Activated T-cell treated with anti-CD3 and anti-CD28 coated beads, Interleukin-2, amount 50 U/mL, for 72 hours (primary cell): ENCODE measurements at places on chromosomes 4 and X. TPM values are rescaled to one million over a fixed set of nuclear protein-coding genes. Genes with fewer than 3 reads are reported as not detected.

FHIP1A gene
- 0.53 TPM for total RNA-seq

TIMM17B gene
- 73.6 TPM for total RNA-seq

PJA1 gene
- total RNA-seq, result 27.4 TPM

PDGFRA gene
- not detected for total RNA-seq

GPM6B gene
- not detected for total RNA-seq

XAGE1A gene
- not detected for total RNA-seq

PFKFB1 gene
- 1.6 TPM for total RNA-seq

HSFX1 gene
- 1.00 TPM for total RNA-seq

TMEM47 gene
- total RNA-seq, result not detected

TMPRSS11B gene
- not detected for total RNA-seq

VCX3A gene
- total RNA-seq, result not detected

TMEM33 gene
- 37.4 TPM for total RNA-seq

CXCL1 gene
- not detected for total RNA-seq

CITED1 gene
- total RNA-seq, result not detected

SORCS2 gene
- 0.07 TPM for total RNA-seq

DNA sequence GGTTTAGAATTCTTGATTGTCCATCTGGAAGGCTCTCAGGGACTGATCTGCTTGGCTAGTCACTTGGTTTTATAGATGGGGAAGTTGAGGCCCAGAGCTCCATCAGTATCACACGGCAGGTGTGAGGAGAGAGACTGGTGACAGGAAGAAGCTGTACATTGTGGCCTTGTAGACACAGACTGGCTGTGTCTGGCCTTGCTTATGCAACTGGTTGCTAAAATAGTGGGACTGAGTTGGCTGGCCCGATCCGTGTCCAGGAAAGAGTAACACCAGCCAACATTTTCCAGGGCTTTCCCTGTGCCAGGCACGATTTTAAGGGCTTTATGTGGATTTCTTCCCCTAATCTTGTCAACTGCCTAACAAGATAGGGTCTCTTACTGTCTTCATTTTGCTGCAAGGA is 2.8 kb downstream of the TBC1D14 start:
- no peaks in the 10 kb centered on the region for H3K36me3 ChIP-seq
- peaks cover 74% of the 10 kb centered on the region for H3K4me1 ChIP-seq
- peak overlapping the region; percentile 40 for H3K4me3 ChIP-seq
- peak overlapping the region; percentile 3 for H3K27ac ChIP-seq
- peaks cover 5% of the 10 kb centered on the region for H3K27me3 ChIP-seq

DNA sequence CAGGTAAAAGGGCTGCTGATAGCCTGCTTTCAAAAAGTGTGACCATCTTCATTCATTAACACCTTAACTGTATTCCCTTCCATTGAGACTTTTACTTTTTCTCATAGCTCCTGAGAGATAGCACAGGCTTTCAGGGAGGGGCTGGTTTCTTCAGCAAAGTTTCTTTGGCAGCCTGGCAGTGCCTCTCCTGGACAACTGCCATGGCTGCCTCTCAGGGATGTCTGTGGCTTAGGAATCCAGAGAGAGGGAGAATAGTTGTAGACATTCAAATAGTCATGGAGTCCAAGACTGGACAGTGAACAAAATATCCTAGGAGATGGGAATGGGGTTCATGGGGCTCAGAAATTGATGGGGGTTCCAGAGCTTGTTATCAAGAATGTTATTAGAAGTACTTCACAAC is 81.1 kb downstream of the FAM47B start:
- H3K36me3 ChIP-seq, result no peaks in the 10 kb centered on the region
- DNase-seq, result no peak
- no peaks in the 10 kb centered on the region for H3K4me1 ChIP-seq
- no peak overlapping the region for H3K27ac ChIP-seq
- H3K27me3 ChIP-seq, result no peaks in the 10 kb centered on the region

- no peaks in the 10 kb centered on the region for H3K27me3 ChIP-seq
- H3K27ac ChIP-seq, result no peak overlapping the region
- H3K4me3 ChIP-seq, result no peak overlapping the region
- no peaks in the 10 kb centered on the region for H3K36me3 ChIP-seq
- H3K4me1 ChIP-seq, result no peaks in the 10 kb centered on the region
These were observed 192.7 kb downstream of the ANAPC10 start for GRCh38 chr4:144905286-144905685.

- no peak for DNase-seq
- H3K27me3 ChIP-seq, result no peaks in the 10 kb centered on the region
- no peaks in the 10 kb centered on the region for H3K4me1 ChIP-seq
- H3K4me3 ChIP-seq, result no peak overlapping the region
- H3K27ac ChIP-seq, result no peak overlapping the region
These were observed 73.9 kb downstream of the FAT4 start for GRCh38 chr4:125388613-125389012.

DNA sequence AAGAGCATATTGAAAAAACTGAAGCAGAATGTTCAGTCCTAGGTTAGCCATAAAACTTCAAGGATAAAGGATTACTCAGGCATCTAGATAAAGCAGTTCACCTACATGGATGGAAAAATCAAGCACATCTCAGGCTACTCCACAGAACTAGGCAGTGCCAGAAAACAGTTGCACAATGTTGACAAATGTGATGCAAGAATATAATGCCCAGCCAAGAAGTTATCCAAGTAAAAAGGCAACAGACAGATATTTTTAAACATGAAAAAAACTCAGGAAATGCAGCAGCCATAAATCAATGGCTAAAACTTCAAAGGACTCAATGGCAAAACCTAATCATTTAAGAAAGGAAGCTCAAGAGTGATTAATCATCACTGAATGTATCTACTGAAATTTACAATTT is 456.0 kb upstream of the FAM241A start:
- no peak overlapping the region for H3K4me3 ChIP-seq
- H3K27ac ChIP-seq, result no peak overlapping the region
- no peak for DNase-seq
- no peaks in the 10 kb centered on the region for H3K27me3 ChIP-seq

DNA sequence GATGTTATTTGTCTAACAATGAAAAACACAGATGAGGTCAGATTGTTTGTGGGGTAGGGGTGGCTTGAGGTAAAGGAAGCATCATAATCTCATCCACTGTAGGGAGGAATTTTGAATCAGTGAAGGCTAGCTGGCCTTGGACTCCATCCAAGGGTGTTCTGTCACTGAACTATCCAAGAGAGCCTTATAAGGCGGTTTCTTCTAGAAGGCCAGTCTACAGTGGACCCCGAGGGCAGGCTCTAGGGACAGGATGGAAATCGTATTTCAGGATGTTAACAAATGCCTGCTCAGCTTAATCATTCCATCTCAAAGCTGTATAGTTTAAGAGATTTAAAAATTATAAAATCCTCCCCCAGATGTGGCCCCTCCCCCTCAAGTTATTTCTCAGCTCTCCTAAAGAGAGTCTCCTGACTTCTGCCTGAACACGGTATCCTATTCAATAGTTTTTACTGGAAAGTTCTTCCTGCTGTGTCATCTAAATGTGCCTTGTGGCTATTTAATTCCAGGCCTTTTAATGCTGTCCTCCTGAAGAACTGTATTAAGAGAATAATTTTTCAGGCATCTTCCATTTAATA is 8.0 kb downstream of the IGFBP7 start:
- no peaks in the 10 kb centered on the region for H3K36me3 ChIP-seq
- H3K27me3 ChIP-seq, result peaks cover 15% of the 10 kb centered on the region
- no peak overlapping the region for H3K27ac ChIP-seq
- no peak for DNase-seq

- H3K4me1 ChIP-seq, result peaks cover 11% of the 10 kb centered on the region
- no peaks in the 10 kb centered on the region for H3K36me3 ChIP-seq
- H3K27ac ChIP-seq, result no peak overlapping the region
- H3K4me3 ChIP-seq, result no peak overlapping the region
- no peak for DNase-seq
These were observed 528.3 kb upstream of the BOD1L1 start for GRCh38 chr4:14155803-14156202.

GRCh38 chr4:98341309-98341708 is 80.1 kb downstream of the RAP1GDS1 start:
- peaks cover 17% of the 10 kb centered on the region for H3K36me3 ChIP-seq
- H3K27me3 ChIP-seq, result no peaks in the 10 kb centered on the region
- H3K4me3 ChIP-seq, result no peak overlapping the region
- H3K27ac ChIP-seq, result no peak overlapping the region

GRCh38 chr4:180423712-180424057 is 1819.5 kb upstream of the TENM3 start:
- no peak overlapping the region for H3K27ac ChIP-seq
- H3K4me1 ChIP-seq, result no peaks in the 10 kb centered on the region
- no peak overlapping the region for H3K4me3 ChIP-seq
- DNase-seq, result no peak
- no peaks in the 10 kb centered on the region for H3K27me3 ChIP-seq

GRCh38 chrX:78517124-78517523 is 142.0 kb downstream of the RTL3 start:
- peak overlapping the region; percentile 91 for H3K27ac ChIP-seq
- DNase-seq, result peak; percentile 73
- peaks cover 19% of the 10 kb centered on the region for H3K27me3 ChIP-seq
- H3K4me1 ChIP-seq, result peaks cover 56% of the 10 kb centered on the region
- H3K36me3 ChIP-seq, result peaks cover 6% of the 10 kb centered on the region

DNA sequence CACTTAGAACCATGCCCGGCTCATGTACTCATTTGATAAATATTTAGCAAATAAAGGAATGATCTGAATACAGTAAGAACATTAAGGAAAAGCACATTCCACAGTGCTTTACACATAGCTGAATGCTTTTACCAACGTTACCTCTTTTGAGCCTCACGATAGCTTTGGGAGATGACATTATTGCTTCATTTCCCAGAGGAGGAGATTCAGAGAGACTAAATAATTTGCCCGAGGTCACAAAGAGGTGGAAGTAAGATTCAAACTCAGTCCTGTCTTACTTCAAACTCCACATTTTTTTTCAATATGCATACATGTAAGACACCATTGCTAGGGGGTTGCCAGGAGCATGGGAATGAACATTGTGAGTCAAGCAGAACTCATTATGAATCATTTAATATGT is 538.5 kb downstream of the BCOR start:
- H3K36me3 ChIP-seq, result no peaks in the 10 kb centered on the region
- no peaks in the 10 kb centered on the region for H3K4me1 ChIP-seq
- no peak overlapping the region for H3K4me3 ChIP-seq
- H3K27ac ChIP-seq, result no peak overlapping the region
- no peak for DNase-seq

GRCh38 chr4:159515314-159516025 is 412.6 kb downstream of the RAPGEF2 start:
- H3K4me1 ChIP-seq, result no peaks in the 10 kb centered on the region
- no peak for DNase-seq
- no peak overlapping the region for H3K4me3 ChIP-seq
- H3K27me3 ChIP-seq, result peaks cover 6% of the 10 kb centered on the region
- no peak overlapping the region for H3K27ac ChIP-seq

GRCh38 chr4:185341377-185341776 is 54.3 kb downstream of the LRP2BP start:
- no peaks in the 10 kb centered on the region for H3K27me3 ChIP-seq
- H3K27ac ChIP-seq, result no peak overlapping the region
- no peak overlapping the region for H3K4me3 ChIP-seq
- H3K36me3 ChIP-seq, result peaks cover 11% of the 10 kb centered on the region
- no peak for DNase-seq

- H3K36me3 ChIP-seq, result no peaks in the 10 kb centered on the region
- H3K4me3 ChIP-seq, result no peak overlapping the region
- no peak for DNase-seq
- no peaks in the 10 kb centered on the region for H3K4me1 ChIP-seq
- H3K27me3 ChIP-seq, result no peaks in the 10 kb centered on the region
- H3K27ac ChIP-seq, result peak overlapping the region; percentile 36
These were observed 43.9 kb upstream of the FGFBP2 start for GRCh38 chr4:16006771-16007446.

DNA sequence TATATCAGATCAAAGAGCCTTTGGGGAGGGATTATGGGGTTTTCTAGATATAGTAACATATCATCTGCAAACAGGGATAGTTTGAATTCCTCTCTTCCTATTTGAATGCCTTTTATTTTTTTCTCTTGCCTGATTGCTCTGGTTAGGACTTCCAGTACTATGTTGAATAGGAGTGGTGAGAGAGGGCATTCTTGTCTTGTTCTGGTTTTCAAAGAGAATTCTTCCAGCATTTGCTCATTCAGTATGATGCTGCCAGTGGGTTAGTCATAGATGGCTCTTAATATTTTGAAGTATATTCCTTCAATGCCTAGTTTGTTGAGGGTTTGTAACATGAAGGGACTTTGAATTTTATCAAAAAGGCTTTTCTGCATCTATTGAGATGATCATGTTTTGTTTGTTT is 25.6 kb upstream of the ABCB7 start:
- peaks cover 7% of the 10 kb centered on the region for H3K27me3 ChIP-seq
- H3K36me3 ChIP-seq, result no peaks in the 10 kb centered on the region
- no peak overlapping the region for H3K4me3 ChIP-seq
- no peaks in the 10 kb centered on the region for H3K4me1 ChIP-seq
- no peak overlapping the region for H3K27ac ChIP-seq

GRCh38 chr4:72489267-72489666 is 79.8 kb downstream of the ADAMTS3 start:
- no peak for DNase-seq
- no peak overlapping the region for H3K27ac ChIP-seq
- peaks cover 3% of the 10 kb centered on the region for H3K36me3 ChIP-seq
- no peak overlapping the region for H3K4me3 ChIP-seq

- H3K36me3 ChIP-seq, result peaks cover 3% of the 10 kb centered on the region
- H3K27me3 ChIP-seq, result no peaks in the 10 kb centered on the region
- no peak overlapping the region for H3K4me3 ChIP-seq
- H3K27ac ChIP-seq, result no peak overlapping the region
- no peaks in the 10 kb centered on the region for H3K4me1 ChIP-seq
These were observed 170.9 kb downstream of the APBB2 start for GRCh38 chr4:41043465-41043864.

DNA sequence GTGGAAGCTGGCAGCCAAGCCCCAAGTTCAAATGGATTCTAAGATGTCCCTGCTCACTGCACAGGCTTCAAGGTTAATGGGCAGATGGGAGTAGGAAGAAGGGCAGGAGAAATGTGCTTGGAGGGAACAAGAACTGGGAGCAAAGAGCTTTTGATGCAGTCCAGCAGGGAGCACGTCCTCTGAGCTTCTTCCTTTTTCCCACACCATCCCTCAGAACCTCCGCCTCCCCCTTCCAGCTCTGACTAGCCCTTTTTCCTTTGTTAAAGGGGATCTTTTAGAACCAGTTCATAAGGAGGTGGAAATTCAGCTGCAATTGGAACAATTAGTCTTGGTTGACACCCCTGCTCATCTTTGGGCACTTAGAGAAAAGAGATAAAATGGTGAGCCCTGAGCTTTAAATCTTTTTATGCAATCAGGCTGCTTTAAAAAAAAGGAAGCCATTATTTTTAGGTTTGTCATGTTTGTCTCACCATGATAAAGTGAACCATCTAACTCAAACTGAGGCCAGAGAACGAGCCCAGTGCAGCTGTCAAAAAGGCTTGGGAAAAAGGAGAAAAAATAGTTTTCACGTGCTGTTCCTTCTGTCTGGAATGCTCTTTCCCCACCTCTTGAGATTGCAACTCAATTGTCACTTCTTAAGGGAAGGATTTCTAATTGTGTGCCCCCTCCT is 135.8 kb upstream of the IL1RAPL2 start:
- DNase-seq, result no peak
- peaks cover 61% of the 10 kb centered on the region for H3K27me3 ChIP-seq
- H3K4me3 ChIP-seq, result no peak overlapping the region
- no peaks in the 10 kb centered on the region for H3K4me1 ChIP-seq
- H3K36me3 ChIP-seq, result no peaks in the 10 kb centered on the region

GRCh38 chr4:139530833-139531427 is 25.1 kb downstream of the SETD7 start:
- H3K36me3 ChIP-seq, result peaks cover 6% of the 10 kb centered on the region
- H3K27ac ChIP-seq, result no peak overlapping the region
- H3K4me3 ChIP-seq, result no peak overlapping the region
- no peaks in the 10 kb centered on the region for H3K27me3 ChIP-seq

- peaks cover 12% of the 10 kb centered on the region for H3K36me3 ChIP-seq
- peak overlapping the region; percentile 44 for H3K27ac ChIP-seq
- peaks cover 36% of the 10 kb centered on the region for H3K4me1 ChIP-seq
These were observed 1.3 kb upstream of the TIGD2 start for GRCh38 chr4:89109841-89110540.
